OCI-M1 (cell line): ENCODE measurements at places on chromosomes 5 and 9.

DNA sequence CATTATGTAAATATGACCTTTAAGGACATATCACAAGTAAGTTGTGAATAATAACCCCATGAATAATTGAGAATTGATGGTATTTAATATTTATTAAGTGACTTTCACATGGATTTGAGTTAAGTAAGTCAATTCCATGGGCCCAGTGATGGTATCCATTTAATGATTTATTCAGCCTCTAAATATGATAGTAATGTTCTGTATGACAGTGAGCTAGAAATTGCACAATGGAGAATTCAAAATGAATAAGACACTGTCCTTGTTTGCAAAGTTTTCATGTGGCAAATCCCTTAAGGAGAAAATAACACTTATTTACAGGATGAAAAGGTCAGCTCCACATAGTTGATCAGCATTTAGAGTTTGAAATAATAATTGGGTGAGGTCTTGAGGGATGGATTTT lies 160.7 kb downstream of the PDE4D start:
- DNase-seq: no peak

DNA sequence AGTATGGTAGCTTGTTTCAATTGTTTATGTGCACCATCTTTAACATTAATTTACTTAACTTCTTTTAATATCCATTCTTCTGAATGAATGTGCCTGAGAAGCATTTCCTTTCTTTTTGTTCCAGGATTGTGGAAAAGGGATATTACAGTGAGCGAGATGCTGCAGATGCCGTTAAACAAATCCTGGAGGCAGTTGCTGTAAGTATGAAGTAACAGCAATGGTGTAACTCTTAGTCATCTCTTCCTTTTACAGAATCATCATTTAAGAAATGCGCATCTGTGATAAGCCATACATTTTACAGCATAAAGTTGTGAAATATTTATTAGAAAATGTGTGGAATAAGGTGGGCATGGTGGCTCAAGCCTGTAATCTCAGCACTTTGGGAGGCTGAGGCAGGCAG lies 117.7 kb downstream of the STARD4 start:
- no peak for DNase-seq

DNA sequence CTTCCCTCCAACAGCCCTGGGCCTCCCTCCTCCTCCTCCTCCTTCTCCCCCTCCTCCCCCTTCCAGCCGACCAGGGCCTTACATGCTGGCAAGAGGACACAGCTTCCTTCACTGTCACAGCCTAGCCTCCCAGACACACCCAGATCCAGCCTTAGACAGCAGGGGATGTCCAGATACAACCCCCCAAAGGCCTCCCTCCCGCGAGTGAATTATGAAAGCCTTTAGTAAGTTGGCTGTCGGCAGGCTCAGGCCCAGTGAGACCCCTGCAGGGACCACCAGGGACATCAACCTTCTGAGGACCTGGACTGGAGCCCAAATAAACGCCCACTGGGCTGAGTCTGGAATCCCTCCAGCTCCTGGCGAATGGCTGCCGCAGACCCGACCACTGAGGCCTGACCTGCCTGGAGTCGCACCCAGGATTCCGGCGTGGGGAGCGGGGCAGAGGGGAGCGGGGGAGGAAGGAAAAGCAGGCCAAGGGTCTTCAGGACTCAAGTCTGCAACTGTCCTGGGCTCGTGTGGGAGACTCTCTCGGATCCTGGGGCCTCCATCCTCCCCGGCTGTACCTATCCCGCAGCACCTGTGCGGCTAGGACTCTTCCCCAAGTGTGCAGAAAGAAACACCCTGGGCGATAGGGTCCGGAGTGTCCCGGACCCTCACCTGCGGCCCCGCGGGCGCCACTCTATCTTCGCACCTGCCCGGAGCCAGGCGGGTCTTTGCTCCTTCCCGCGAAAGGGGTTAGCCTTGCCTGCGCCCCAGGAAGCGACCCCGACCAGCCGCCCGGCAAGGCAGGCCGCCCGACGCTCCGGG lies 705 bp downstream of the SEPTIN8 start:
- DNase-seq: peak; percentile 65

GRCh38 chr5:17991775-17992174 lies 357.5 kb downstream of the TAF11L14 start:
- no peak for DNase-seq
